ENCODE measurements at places on chromosomes 1 and 21.

DNA sequence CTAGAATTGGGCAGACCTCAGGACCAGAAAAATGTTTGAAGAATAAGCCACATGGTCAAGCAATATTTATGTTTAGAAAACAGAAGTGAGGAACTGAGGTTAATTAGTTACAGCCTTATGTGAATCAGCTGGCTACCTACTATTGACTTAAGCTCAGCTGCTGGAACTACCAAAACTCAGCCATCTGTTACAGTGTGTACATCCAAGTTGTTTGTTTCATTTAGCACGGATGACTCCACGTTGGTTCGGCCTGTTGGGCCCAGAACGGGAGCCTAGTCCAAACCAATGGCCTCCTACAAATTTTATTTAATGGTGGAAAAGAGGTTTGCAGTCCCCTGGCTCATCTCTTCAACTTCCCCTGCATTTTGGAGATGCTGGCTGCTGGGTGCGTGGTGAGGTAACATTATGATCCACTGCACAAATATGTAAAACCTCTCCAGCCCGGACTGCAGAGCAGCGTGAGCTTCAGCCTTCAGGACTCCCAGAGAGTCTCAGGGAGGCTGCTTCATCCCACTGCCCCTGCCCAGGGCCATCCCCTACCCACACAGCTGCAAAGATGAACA lies 143.4 kb downstream of the ZZZ3 start:
- DNase-seq: no peak

DNA sequence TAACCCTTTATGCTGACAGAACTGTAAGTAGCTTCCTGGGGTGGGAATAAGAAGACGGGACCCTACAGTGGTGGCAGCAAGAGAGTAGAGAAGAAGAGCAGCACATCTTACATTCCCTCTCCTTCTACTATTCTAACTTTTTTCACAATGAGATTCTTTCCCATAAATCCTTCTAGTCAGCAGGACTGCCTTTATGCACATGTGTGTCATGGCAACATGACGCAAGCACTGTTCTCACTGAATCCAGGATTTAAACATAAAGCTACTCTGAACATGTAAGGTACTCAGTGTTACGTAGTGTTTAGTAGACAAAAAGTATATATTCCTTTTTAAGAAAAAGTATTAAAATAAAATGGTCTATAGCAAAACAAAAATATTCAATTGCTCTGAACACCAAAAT lies 309.7 kb upstream of the LYPLAL1 start:
- DNase-seq: no peak

GRCh38 chr21:46114963-46115362 lies 17.1 kb downstream of the COL6A2 start:
- no peak for DNase-seq

DNA sequence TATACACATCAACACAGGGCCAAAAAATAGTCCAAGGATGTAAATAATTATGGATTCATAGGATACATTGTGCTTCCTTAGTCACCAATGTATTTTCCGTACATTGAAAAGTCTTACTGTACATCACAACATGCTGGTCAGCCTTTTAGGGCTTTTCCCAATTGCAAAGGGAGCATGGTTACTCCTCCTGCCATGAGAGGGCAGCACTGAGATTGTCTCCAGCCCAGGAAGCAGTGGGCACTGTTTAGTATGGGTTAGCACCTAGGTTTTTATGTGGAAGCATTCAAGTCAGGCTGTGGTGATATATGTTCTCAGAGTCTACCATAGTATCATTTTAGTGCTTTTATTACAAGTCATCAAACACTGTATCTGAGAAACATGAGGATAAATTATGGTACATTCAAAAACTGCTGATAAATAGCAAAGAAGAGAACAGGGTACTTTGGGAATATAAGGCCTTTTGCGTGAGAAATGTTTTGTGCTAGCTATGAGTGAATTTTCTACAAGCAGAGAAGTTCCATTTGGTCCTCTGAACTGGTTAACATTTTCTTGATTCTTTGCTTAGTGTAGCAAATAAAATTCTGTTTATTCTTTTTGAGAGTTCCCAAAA lies 34.0 kb downstream of the ST6GALNAC5 start:
- DNase-seq: no peak

DNA sequence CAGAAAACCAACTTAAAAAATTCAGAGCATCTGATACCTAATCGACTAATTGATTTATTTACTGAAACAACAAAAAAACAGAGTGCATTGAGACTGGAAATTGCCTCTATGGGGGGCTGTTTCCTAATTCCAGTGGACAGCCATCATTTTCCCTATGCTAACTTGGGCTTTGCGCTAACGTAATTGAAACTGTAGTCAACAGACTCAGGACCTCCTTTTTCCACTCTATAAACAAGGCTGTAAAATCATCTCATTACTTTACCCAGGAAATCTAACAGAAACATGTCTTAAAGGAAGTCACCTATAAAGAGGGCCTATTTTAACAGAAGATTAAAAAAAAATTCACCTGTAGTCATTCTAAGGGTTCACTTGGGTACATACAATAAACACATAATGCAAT lies 2.1 kb downstream of the ERG start:
- DNase-seq: no peak

GRCh38 chr21:24276204-24276603 lies 1331.1 kb downstream of the MRPL39 start:
- DNase-seq: no peak

DNA sequence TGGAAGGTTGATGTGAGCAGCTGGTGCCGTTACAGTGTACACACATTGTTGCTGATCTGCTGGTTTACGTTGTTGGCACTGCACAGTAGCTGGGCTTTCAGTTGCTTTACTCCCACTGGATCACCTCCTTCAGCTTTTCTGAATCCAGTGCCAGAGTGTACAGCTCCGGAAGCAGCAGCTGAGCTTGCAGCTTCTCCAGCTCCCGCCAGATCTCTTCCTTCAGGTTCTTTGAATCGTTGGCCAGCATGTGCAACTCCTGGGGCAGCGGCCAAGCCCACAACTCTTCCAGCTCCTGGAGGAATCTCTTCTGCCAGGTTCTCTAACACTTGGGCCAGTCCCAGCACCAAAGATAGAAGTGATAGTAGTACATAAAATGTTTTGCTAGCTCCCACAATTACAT lies 149.7 kb upstream of the RRP15 start:
- no peak for DNase-seq

DNA sequence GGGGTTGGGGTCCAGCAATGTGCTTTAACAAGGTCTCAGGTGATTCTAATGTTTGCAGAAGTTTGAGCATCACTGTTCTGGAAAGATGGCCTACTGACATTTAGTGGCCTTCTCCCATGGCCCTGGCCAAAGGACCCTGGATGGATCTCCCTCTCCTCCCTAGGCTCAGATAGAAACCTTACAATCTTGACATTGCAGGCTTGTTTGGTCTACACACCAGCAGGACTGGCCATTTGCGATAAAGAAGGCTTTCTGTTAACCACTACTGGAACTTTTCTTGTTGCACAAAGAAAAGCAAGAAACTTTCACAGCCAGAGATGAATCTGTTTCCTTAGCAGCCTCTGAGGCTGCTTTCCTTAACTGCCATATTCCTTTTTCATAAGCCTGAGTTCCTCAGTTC lies 6.2 kb downstream of the DNALI1 start:
- DNase-seq: no peak

- no peak for DNase-seq
Observed at GRCh38 chr1:25817840-25818501, 1.8 kb upstream of the MTFR1L start.

DNA sequence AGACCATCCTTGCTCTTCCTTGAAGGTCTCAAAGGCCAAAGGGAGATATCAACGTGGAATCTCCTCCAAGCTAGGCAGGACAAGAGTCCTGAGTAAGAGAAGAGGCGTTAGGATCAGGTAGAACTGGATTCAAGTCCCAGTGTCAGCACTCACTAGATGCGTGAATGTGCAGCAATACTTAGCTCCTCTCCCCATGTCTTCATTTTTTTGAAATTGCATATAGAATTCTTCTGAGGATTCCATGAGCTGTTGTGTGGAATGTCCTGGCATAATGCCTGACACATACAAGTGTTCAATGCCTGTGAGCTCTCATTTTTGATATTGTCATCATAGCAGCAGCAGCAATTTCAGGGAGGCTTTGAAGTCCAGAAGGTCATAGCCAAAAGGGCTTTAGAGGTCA lies 333.2 kb downstream of the KCNH1 start:
- no peak for DNase-seq

DNA sequence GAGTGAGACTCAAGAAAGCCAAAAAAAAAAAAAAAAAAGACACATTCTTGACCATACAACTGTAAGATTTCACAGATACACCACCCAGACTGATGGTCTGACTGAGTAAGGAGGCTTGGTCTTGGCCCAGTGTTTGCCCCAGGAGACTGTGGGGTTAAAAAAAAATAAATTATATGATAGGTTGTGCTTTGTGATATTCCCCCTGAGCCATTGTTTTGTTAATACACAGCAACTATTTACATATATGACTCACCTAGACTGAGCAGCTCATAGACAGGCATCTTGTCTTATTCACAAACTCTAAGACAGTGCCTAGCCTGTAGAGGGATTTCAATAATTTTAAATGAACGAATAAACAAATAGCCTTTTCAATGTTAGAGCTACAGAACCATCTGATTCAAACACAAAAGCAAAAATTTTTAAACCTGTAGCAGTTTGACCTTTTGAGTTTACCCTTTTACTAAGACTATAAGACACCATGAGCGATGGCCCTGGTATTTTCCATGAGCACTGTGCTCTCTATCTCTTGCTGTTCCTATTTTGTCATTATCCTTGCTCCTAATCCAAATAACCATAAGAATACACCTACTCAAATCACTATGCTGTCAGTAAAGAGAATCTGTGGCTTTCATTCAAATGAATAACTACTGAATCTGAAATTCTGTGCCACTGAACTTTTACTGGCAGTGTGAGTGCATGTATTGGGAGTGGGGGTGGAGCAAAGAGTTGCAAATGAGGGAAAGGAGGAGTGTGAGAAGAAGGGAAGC lies 199.4 kb upstream of the PTBP2 start:
- DNase-seq: no peak

- no peak for DNase-seq
Observed at GRCh38 chr1:198772626-198773025, 133.8 kb downstream of the PTPRC start.

- no peak for DNase-seq
Observed at GRCh38 chr1:214747050-214747635, 144.1 kb downstream of the CENPF start.

DNA sequence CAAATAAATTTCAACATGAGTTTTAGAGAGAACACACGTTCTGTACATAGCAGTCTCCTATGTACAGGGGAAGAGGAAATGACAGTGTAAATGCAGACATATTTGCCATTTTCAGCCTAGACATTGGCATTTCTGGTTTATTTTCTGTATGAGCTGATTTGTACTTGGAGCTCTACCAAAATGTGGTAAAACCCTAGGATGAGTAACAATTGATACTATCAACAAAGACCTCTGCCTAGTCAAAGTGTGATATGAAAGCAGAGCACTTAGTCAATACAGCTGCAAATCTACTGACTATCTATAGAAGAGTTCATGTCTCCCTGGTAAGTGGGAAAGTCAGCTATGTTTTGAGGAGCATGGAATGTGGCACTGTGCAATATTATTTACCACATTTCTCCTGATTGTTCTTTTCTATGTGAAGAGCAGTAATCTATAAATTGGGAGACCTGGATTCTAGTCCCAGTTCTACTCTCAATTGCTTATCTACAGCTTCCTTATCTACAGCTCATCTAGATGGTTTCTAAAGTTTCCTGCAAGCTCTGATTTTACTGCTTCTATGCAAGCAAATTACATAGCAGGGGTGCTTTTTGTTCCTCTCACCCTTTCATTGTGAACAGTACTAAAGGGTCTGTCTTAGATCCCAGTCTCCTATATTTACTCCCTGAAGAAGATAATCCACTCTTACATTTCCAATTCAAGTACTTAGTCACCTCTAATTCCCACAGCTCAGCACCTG lies 334.2 kb downstream of the NTNG1 start:
- no peak for DNase-seq

DNA sequence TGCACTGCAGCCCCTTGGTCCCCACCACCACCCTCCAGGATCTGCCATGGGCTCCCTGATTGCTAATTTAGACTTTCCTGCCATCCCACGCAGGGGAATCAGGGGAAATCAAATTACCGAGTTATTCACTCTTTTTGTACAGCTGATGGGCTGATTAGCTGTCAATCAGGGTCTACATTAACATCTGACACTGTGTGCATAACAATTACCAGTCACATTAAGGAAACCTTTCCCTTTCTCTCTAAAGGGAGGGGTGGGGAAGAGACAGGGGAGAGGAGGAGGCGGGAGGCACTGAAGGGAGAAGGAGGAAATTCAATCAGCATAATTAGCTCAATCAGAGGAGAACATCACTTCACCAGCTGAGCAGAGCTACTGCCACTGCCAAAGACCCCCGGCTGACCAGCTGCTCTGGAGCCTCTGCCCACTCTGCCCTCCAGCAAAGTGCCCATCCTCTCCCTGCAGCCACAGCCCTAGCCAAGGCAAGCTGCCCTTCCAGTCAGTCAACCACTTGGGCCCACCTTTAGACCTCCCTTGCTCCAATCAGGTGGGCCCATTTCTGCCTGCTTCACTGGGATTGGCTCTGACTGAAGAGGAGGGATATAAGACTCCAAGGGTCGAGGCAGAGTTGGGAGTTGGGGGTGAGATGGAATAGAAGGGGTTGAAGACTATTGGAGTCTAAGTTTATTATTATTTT lies 199.3 kb upstream of the ZC3H12A start:
- DNase-seq: no peak

- DNase-seq: no peak
Observed at GRCh38 chr1:243415663-243416408, 160.0 kb downstream of the SDCCAG8 start.

- no peak for DNase-seq
Observed at GRCh38 chr21:45871616-45872236, 109.8 kb upstream of the COL6A1 start.

GRCh38 chr1:28199328-28200233 lies 23.1 kb upstream of the PTAFR start:
- DNase-seq: no peak

- no peak for DNase-seq
Observed at GRCh38 chr1:18532390-18533170, 51.9 kb downstream of the KLHDC7A start.

GRCh38 chr1:110430366-110430765 lies 20.6 kb upstream of the PROK1 start:
- DNase-seq: no peak

DNA sequence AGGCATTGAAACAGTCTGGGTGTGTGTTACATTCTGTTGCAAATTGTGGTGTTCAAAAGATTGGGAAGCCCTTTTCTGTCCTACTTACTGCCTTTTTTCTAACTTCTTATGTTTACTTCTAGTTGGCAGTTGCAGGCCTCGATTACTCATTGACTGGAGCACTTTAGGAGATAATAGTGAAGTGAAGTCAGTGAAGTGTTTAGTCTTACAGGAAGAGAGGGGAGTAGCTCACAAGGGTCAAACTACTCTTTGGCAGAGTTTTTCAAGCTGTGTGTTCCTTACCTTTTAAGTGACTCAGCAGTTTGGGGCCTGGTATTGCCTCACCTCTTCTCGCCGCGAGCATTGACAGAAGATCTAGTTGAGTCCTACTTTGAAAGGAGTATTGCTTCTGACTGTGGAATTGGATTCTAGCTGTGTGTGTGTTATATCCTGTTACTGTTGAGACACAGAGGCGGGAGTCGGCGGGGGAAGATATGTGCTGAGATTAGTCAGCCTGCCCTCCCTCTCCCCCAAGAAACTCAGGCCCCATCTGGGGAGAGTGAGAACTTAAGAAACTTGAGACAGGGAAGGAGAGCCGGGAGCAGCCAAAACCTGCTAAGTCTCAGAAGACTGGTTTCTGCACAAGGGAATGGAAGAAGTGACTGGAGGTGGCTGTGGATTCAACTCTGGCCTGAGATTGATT lies 19.3 kb downstream of the AHCYL1 start:
- no peak for DNase-seq

All from stimulated activated CD4-positive, alpha-beta T cell treated with anti-CD3 and anti-CD28 coated beads, TNF-alpha, amount 100 ng/mL, for 4 hours (primary cell).